ENCODE measurements at places on chromosomes 1 and 21. TPM values are rescaled to one million over a fixed set of nuclear protein-coding genes. Genes with fewer than 3 reads are reported as not detected.
A peak's percentile ranks its signal among the peaks of the same experiment; 100 is the strongest.

DNA sequence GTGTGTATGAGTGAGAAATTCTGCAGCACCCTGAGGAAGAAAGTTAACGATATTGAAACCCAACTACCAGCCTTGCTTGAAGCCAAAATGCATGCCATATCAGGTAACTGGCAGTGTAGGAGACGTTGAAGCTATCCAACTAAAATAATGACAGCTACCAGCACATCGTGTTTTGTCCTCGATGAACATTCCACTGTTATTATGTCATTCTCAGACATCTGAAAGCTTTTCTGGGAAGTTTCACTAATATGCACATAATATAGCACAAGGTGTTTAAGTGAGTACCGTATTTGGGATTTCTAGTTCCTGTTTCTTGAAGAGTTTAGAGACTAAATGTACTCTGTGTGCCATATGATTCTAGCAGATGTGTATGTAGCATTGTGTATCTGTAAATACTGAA, 173.5 kb downstream of the DISC1 start:
- no peak for DNase-seq

- DNase-seq, result no peak
Observed at GRCh38 chr1:67740543-67740942, 55.5 kb downstream of the GADD45A start.

GRCh38 chr1:235893840-235894239, 27.1 kb upstream of the LYST start:
- no peak for DNase-seq

DNA sequence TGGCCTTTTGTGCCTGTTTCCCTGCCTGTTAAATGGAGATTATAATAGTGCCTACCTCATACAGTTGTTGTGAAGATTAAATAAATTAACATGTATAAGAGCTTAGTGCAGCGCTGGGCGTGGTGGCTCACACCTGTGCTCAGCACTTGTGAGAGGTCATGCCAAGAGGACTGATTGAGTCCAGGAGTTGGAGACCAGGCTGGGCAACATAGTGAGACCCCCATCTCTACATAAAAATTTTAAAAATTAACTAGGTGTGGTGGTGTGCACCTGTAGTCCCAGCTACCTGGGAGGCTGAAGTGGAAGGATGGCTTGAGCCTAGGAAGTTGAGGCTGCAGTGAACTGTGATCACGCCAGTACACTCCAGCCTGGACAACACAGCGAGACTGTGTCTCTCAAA, 12.1 kb downstream of the CAMK2N1 start:
- no peak for DNase-seq

GRCh38 chr1:109910963-109911798, 532 bp downstream of the CSF1 start:
- DNase-seq, result peak; percentile 11

- no peak for DNase-seq
Observed at GRCh38 chr1:241990040-241990439, 8.9 kb downstream of the MAP1LC3C start.

DNA sequence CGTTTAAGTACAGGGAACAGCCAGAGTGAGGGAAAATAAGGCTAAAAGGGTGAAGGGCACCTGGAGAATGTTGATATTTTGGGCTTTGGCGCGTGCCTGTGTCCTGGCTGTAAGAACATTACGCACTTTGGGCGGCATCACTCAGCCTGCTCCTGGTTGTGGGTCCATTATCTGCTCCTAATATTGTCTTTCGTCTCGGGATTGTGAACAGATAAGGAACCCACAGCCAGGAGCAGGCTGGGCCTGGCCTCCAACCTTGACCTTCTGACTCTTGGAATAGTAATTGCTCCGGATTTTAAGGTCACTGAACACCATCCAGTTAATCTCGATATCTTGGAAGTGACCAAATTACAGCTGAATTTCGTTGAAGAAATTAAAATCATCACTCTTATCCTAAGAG, 61.9 kb downstream of the TCP10L start:
- DNase-seq, result no peak

DNA sequence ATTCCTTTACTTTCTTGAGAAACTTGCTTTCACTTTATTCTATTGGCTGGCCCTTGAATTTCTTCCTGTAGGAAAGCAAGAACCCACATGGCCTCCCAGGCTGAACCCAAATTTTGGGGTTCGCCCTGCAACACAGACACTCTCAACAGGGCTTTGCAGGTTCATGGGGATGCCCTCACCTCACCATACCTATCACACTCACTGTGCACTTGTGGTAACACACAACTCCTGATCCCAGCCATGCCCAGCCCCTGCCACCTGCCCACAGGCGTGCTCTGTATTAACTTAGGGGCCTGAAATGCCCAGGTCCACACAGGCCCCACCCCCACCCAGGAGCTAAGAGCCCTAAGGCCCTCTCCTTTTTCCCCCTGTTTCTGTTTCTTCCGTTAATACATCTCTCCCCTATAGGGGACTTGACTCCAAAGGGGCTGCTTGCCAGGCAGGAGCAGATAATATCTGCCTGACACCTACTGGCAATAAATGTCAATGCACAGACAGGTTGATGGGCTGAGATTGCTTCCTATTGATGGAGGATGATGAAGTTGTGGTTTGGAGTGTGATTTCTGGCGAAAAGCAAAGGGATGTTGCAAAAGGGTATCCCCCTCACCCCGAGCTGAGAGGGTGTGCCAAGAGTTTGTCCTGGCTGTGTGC, 171.5 kb downstream of the AJAP1 start:
- no peak for DNase-seq

GRCh38 chr1:76425201-76426145, 350.9 kb downstream of the ST6GALNAC3 start:
- no peak for DNase-seq

DNA sequence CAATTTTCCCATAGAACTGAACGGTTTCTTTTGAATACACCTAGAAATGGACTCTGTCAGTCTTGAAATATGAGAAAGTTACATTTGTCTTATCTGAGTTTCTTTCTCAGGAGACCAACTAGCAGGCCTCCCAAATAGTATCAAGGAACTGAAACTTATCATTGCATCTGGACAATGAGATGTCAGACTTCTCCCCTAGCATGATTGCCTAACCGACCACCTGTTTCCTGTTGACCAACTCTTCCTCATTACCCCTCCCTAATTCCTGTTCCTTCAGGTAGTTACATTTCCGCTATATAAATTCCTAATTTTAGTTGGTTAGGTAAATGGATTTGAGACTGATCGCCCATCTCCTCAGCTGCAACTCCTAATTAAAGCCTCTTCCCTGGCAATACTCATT, 1587.3 kb downstream of the NCAM2 start:
- DNase-seq, result no peak

DNA sequence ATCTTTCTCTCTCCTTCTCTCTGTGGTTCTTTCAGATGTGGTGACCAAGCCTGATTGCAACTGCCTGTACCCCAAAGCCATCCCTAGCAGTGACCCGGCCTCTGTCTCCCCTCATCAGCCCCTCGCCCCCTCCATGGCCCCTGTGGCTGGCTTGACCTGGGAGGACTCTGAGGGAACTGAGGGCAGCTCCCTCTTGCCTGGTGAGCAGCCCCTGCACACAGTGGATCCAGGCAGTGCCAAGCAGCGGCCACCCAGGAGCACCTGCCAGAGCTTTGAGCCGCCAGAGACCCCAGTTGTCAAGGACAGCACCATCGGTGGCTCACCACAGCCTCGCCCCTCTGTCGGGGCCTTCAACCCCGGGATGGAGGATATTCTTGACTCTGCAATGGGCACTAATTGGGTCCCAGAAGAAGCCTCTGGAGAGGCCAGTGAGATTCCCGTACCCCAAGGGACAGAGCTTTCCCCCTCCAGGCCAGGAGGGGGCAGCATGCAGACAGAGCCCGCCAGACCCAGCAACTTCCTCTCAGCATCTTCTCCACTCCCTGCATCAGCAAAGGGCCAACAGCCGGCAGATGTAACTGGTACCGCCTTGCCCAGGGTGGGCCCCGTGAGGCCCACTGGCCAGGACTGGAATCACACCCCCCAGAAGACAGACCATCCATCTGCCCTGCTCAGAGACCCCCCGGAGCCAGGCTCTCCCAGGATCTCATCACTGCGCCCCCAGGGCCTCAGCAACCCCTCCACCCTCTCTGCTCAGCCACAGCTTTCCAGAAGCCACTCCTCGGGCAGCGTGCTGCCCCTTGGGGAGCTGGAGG, 12.7 kb downstream of the CSF1 start:
- DNase-seq, result no peak

DNA sequence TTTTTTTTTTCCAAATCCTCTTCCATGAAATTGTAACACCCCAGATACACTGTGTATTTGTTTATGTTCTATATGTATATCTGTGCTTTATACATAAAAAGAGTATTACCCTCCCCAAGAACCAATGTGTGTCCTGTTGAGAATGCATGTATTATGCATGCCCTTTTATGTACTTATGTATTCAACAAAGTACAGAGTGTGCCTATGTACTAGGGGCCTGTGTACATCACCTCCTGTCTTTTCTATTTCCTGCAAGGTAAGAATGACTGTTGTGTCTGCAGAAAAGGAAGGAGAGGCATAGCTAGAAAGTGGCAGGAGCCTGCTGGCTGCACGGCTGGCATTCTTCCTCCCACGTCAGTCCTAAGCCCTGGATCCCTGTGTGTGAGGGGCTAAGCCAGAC, 7.0 kb downstream of the TMEM61 start:
- no peak for DNase-seq

GRCh38 chr1:178126261-178126660, 32.4 kb downstream of the RASAL2 start:
- no peak for DNase-seq

GRCh38 chr1:188429386-188429785, 1600.6 kb downstream of the PLA2G4A start:
- DNase-seq, result no peak

DNA sequence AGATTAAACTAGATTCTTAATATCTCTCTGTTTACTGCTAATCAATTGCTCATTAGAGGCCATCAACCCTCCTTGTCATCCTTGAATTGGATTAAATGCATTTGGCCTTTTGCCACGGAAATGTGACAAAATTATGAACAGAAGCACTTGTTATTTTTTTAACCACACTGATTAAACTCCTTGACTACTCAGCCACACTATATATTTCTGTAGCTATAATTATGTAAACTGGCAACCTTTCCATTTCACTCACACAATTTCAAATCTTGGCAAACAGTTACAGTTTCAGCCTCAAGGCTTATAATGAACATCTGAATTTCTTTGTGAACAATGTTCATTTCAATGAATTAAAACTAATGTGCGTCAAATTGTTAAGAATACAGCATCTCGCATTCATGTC, 10.1 kb downstream of the ADAMTS5 start:
- no peak for DNase-seq

DNA sequence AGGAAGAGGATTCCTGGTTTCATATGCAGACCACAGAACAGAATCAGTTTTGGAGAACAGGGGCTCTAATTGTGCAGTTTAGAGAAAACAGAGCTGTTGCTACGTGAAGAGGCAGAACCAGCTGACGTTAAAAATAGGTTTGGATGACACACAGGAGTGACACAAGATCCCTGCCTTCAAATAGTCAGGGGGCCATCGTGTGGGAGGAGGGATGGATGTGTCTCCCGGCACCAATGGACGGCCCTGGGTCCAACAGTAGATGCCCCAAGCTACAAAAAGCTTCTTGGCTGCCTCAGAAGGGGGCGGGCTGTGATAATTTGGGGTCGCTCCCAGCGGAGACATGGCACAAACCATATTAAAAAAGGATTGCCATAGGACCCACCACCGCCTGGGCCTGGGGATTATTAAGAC, 87.8 kb downstream of the MRPL37 start:
- DNase-seq, result no peak

- DNase-seq, result no peak
Observed at GRCh38 chr1:30928789-30929134, 20.2 kb upstream of the SDC3 start.

GRCh38 chr21:16569679-16570078, 839.9 kb downstream of the USP25 start:
- no peak for DNase-seq

DNA sequence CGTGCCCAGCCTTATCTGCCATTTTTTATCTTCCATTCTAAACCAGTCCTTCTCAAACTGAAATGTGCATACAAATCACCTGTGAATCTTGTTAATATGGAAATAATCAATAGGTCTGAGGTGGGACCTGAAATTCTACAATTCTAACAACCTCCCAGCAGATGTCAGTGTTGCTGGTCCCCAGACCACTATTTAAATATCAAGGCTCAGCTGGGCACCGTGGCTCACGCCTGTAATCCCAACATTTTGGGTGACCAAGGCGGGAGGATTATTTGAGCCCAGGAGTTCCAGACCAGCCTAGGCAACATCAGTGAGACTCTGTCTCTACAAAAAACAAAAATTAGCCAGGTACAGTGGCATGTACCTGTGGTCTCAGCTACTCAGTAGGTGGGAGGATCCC, 4.1 kb downstream of the UQCRHL start:
- DNase-seq, result peak; percentile 17

DNA sequence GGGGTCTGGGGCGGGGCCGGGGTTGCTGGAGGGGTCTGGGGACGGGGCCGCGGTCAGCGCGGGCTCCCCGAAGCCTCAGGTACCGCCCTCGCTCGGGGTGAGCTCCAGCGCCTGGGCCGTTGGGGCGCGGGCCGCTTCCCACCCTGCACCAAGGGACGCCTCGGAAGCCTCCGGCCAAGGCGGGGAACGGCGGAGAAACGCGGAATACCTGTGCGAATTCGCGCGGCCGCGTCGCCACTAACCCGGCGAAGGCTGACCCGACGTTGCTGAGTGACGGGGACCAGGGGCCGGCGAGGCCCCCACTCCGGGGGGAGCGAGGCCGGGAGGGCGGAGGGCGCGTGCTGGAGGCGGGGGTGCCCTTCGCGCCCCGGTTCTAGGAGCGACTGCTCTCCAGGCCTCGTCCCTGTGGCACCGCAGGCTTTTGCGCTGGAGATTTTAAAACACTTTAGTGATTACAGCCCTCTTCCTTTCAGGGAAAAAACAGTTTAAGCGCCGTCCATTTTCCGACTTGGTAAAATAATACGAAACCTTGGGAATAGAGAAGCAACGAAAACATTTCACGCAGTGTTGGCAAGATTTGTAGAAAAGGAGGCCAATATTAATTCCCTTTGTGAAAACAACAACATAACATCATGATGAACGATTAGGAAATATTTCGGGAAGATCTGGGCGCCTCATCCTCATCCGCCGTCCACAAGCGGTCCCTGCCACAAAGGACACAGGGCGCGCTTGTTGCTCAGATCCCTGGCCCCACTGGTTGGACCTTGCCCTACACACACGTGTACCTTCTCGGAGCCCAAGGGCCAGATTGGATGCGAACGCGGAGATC, 971 bp upstream of the GNG4 start:
- DNase-seq, result no peak

The NEGR1 gene
- total RNA-seq, result not detected

The FAAH gene
- 7.6 TPM for total RNA-seq

The ZBTB7B gene
- 127 TPM for total RNA-seq

The PADI2 gene
- 0.23 TPM for total RNA-seq
